Amniotic stem cell (primary cell): ENCODE measurements at places on chromosomes 1 and 21.

DNA sequence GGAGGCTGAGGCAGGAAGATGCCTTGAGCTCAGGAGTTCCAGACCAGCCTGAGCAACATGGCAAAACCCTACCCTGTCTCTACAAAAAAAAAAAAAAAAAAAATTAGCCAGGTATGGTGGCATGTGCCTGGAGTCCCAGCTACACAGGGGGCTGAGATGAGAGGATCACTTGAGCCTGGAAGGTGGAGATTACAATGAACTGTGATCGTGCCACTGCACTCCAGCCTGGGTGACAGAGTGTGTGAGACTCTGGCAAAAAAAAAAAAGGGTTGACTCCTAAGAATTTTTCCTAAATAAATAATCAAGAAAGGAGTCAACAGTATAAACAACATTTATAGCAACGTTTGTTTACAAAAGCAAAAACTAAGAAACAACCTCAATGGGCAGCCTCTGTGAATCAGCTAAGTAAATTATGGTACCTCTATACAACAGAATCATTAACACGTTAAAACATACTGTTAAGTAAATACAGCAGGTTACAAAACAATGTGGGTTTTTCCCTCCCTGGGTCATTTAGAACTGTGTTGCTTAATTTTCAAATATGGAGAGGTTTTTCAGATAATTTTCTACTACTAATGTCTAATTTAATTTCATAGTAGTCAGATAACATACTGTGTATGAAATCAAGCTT is 56.8 kb downstream of the SLC30A10 start:
- DNase-seq: no peak

GRCh38 chr1:233945979-233946378 is 41.5 kb downstream of the SLC35F3 start:
- no peak for DNase-seq

GRCh38 chr1:36161641-36162531 is 5.9 kb downstream of the MAP7D1 start:
- no peak for DNase-seq

DNA sequence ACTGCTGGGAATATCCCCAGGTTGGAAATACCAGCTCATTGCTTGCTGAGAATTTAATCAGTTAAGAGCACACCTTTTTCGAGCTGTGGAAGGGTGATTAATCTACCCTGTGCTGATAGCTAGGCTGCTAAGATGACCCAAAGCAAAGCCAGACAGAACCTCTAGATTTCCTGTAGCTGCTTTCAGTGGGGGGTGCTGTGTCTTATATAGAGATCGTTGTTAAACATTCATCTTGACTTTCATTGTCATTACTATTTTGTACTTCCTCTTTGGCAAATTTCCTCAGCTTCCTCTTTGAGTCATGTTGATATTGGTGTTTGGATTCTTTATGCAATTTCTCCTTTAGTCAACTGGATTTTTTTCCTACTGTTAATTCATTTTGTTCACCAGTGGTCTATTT is 155.3 kb downstream of the DISC1 start:
- DNase-seq: no peak

- DNase-seq: no peak
Observed at GRCh38 chr1:169451218-169451824, 24.0 kb upstream of the CCDC181 start.

DNA sequence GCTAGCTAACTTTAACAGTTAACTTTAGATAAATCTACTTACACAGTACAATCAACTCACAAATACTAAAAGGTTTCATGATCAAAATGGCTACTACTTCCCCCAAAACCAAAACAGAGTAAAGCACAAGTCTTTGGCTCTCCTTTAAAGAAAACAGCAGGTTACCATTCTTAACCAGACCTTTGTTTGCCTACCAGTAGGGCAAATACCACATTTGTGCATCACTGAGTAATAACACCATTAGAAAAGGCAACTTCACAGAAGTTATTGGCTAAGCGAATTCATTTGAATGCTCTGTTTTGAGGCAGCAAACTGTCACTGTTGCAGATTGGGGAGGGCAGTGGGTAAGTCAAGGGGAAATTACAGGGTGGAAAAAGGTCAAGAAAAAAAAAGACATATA is 17.3 kb upstream of the SERPINC1 start:
- no peak for DNase-seq

GRCh38 chr21:44763050-44763378 is 38.6 kb downstream of the UBE2G2 start:
- no peak for DNase-seq

DNA sequence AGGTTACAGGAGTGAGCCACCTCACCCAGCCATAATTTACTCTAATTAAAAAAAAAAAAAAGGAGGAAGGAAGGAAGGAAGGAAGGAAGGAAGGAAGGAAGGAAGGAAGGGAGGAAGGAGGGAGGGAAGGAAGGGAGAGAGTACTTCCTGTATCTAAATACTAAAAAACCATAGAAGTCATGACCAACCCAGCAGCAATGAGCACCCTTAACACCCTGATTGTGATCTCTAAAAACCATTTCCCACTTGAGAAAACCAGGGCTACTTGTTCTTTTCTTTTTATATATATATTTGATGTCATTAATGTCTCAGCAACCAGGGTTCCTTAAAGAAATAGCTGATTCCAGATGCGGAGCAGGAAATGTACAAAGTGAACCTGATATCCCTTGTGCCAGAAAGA is 31.2 kb downstream of the ARID4B start:
- no peak for DNase-seq

- no peak for DNase-seq
Observed at GRCh38 chr1:101587741-101588140, 350.9 kb downstream of the S1PR1 start.

DNA sequence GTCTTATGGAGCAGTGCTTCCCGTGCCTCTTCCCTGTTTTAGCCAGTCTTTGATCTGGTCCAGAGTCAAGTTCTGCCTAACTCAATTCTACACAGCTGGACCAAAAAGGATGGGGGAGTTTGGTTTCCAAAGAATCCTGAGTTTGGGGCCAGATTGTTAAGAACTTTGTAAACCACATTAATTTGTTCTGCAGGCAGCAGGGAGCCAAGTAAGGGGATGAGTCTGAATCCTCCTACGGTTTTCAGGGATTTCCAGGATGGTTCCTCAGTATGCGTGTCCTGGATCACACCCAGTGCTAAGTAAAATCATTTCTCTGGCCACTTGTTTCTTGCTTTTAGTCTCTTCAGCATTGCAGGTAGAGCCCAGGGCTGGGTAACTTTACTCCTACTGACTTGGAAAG is 26.1 kb upstream of the GJA5 start:
- DNase-seq: no peak

GRCh38 chr1:63810936-63811469 is 37.2 kb downstream of the ROR1 start:
- no peak for DNase-seq

DNA sequence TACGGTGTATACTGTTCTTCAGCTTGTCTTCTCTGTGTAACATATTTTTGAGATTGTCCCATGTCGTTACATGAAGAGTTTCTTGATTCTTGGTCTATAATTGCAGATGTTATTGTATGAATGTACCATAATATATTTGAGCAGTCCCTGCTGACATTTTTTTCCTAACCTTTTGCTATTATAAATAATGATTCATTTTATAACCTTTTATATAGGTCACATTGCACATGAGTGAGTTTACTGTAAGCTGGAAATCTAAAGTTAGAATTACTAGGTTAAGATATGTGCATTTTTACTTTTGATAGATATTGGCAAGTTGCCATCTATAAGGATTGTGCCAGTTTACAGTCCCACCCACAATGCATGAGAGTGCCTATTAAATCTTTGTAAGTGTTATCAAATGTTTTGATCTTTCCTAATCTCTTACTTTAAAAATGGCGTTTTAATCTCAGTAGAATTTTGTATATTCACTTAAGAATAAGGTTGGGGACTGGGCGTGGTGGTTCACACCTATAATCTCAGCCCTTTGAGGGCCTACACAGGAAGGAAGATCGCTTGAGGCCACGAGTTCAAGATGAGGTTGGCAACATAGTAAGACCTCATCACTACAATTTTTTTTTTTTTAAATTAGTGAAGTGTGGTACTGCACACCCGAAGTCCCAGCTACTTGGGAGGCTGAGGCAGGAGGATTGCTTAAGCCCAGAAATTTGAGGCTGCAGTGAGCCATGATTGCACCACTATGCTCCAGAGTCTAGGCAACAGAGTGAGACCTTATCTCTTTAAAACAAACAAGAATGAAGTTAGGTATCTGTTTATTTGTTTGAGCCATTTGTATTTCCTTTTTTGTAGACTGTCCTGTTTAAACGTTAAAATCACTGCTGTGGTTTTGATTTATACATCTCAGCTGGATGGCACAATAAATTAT is 36.5 kb downstream of the ZMYM1 start:
- no peak for DNase-seq

- no peak for DNase-seq
Observed at GRCh38 chr1:59122527-59122926, 174.4 kb upstream of the FGGY start.

DNA sequence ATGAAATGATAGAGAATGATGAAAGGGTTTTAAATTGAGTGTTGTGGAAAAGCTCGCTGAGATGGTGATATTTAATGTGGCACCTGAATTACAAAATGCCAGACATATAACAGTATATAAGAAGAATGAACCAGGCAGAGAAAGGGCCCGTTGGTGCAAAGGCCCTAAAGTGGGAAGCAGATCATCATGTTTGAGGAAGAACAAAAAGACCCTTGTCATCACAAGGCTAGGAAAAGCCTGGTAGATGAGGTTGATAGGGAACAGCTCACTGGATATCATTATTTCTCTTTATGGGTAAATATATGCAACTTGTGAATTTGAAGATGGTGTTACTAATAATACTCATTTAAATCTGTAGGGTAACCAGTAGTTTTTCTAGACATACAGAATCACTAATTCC is 11.0 kb downstream of the RAP1A start:
- no peak for DNase-seq

DNA sequence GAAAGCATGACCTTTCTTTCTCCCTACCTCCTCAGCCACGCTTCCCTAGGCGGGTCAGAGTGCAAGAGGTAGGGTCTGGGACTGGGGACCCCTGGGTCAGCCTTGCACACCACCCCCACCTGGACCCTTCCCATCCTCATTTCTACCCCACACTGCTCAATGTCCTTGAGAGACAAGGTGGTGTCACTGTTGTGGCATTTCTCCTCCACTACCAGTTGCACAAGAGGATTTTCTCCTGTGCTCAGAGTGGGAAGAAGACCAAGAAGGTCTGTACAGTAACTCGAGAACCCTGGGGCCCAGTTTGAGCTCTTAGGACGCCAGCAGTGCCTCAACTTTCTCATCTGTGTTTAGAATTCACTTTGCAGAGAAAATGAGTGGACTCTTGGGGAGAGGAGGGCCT is 49.4 kb upstream of the CD34 start:
- no peak for DNase-seq

DNA sequence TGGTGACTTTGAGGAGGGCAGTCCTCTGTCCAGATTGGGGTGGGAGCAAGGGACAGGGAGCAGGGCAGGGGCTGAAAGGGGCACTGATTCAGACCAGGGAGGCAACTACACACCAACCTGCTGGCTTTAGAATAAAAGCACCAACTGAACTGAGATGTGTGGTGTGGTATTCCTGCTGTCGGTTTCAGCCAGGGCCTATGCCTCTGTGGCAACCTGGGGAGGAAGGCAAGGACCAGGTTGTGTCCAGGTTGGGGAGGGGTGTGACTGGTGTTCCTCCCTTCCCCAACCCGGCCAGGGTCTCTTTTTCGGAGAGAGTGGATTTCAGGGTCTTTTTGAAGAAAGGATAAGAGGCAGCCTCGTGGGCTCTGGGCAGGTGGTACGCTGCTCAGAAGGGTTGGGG is 6.3 kb downstream of the PROK1 start:
- no peak for DNase-seq

DNA sequence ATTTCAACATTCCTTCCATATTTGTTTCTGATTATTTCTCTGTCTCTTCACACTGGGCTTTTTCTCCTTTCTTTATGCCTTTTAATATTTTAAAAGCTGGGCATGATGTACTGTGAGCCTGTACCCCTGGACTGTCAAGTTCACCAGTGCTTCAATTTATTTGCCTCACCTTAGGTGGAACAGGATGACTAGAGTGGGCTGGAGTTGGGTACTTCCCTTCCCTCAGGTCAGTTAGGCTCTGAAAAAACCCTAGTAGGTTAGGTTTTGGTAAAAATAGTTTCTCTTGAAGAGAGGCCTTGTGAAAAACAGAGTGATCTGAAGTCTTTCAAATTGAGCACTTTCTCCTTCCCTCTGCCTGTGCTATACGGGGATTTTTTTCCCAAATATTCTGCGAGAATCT is 163.0 kb upstream of the LYPLAL1 start:
- no peak for DNase-seq

DNA sequence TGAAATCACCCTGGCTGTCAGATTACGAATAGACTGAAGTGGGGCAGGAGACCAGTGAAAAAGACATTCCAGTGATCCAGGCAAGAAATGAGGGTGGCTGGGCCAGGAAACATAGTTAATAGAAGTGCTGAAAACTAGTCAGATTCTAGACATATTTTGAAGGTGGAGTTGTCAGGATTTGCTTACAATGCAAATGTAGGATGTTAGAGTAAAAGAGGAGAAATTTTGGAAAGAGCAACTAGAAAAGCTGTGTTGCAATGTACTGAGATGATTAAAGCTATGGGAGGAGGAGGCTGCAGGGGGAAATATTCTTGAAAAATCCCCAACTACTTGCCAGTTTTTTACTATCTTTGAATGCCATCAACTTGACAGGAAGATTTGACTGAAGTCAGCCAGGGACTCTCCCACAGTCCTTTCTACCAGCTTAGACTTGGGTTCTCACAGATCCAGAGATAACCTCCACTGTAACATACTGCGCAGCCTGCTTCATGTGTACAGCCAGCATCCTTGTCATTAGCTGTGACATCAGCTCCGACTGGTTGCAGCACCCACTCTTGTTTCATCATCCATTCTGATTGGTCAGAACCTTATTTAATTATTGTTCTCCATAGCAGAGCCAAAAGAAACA is 109.7 kb downstream of the TSEN15 start:
- DNase-seq: no peak

DNA sequence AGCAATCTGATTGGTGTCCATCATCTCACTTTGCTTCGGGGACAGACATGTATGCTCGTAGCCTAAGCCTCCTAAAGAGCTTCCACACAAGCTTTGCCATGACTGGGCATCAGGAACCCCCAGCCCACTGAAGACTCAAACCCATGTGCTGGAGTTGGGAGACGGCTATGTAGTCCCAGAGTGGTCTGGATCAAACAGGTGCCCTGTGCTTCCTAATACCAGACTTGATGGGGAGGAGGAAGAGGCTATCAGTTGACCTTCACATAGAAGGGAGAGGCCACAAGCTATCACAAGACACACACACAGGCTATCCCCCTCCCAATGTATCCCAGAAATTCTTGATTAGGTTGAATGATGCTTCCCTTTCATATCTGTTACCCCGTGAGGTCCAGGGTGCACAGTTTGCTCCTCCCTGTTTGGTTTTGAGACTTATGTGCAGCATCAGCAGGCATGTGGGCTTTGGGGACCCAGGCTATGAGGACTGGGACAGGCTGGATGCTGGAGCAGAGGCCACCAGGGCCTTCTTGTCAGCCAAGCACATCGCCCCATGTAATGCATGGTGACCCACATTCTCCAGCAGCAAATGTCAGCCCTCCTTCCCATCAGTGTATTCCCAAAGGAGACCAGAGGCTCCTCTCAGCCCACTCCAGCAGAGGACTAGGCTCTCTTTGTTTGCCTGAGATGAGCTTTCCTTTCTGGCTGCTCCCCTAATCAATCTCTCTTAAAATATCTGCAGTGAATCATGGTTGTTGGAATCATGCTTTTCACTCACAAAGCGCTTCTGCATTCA is 159.8 kb downstream of the GRIK3 start:
- DNase-seq: no peak

GRCh38 chr1:209989525-209989924 is 51.5 kb downstream of the SYT14 start:
- DNase-seq: no peak

- DNase-seq: no peak
Observed at GRCh38 chr1:50502147-50502546, 78.9 kb upstream of the DMRTA2 start.
